ENCODE measurements at places on chromosomes 12 and 14.

GRCh38 chr12:45462506-45462905, 246.6 kb downstream of the ANO6 start:
- DNase-seq: no peak

DNA sequence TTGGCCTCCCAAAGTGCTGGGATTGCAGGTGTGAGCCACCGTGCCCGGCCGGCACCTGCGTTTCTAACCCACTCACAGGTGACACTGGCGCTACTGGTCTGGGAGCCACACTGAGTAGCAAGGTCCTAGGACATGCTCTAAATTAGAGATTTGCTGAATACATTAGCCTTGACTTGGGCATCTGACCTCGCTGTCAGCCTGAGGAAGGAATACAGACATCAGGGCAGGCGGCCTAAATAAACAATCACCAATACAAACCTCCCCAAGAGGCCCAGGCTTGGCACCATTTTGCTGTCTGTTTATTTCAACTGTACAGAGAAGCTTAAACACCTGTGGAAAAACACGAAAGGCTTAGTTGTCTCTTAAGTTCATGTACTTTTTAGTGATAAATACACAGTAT, 27.5 kb downstream of the P2RX4 start:
- DNase-seq: no peak

GRCh38 chr12:89041078-89041477, 311.2 kb downstream of the DUSP6 start:
- DNase-seq: no peak

DNA sequence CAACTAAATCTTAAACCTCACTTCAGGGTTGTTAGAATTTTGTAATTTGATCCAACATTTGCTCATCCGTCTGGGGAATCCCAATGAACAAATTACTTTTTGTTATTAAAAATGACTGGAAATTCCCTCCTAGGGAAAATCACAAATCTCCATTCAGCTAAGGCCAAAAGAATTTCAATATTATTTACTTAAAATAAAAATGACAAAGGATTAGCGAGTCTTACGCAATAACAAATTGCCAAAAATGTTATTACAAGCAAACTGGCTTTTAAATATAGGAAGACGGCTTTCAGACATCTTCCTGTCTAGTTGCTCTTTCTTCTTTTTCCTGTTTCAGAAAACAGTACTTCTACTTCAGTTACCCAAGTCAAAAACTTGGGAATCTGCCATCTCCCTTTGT, 92.4 kb upstream of the TSPAN8 start:
- DNase-seq: no peak

DNA sequence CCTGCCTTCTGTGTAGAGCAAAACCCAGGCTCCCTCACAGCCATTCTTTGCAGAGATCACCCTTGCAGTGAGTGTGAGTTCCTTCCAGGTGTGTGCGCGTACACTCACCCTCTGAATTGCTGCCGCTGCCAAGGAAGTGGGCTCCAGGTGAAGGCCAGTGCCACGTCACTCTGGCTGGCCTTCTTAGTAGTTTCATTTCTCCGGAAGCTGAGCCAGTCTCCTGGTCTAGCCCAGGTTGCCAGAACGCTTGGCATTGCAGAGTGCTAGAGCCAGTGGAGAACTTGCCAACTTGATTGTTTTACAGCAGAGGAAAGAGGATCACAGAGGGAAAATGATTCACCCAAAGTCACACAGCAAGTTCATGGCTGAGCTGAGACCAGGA, 11.0 kb downstream of the CBLN3 start:
- DNase-seq: no peak

Measured in hippocampal formation (tissue), 2 donors.